ENCODE measurements at places on chromosomes 12 and 14.

DNA sequence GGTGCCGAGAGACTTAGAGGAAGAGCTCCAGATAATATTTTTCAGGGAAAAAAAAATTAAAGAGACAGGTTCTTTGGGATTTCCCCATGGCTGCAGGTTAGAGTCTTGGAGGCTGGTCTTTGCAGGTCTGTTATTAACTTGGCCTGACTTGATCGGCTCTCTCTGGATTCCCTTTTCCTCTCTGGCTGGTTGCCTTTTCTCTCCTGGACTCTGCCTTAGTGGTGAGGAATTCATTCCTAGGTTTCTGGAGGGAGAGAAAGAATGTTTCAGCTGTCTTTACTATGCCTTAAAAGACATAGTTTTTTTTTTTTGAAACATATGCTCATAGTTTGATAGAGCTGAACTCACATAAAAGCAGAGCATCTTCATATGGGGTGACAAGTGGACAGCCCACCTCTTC lies 336.3 kb downstream of the BMP4 start:
- DNase-seq, result no peak

- DNase-seq, result no peak
These were observed 209.8 kb downstream of the PELI2 start for GRCh38 chr14:56328021-56328420.

- no peak for DNase-seq
These were observed 1.6 kb upstream of the TAS2R30 start for GRCh38 chr12:11136075-11136474.

DNA sequence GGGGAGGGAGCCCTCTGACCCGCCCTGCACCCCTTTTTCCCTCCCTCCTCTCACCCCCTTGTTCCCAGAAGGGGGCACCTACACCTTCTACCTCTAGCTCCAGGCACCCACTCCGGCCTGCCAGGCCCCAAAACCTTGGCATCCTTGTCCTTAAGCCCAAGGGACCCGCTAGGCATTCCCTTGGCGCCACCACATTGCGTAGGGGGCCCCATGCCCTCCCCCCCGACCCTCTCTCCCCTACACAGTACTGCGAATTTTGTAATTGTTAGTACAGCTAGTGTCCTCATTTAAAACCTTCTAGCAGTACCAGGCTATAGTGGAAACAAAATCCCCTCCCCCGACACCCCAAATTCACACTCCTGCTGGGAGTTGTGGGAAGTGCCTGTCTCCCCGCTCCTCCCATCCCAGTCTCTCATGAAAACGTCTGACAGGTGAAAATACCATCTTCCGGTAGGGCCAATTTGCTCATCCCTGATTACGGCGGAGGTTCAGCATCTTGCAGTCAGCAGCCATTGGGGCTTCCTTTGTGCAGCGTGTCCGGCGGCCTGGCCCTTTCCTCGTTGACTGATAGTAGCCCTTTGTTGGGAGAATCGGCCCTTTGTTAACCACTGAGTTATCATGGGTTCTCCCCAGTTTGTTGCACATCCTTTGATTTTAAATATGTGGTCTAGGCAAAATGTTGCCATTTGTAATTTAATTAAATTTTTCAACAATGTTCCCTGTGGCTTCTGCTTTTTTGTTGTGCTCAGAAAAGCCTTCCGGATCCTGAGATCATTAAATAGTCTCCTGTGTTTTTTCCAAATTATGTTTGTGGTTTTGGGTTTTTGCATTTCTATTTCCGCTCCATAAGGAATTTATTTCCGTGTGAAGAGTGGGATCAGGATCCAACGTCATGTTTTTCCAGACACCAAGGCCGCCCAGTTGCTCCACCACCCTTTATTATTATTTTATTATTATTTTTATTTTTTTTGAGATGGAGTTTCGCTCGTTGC lies 7.9 kb upstream of the CEP170B start:
- no peak for DNase-seq

DNA sequence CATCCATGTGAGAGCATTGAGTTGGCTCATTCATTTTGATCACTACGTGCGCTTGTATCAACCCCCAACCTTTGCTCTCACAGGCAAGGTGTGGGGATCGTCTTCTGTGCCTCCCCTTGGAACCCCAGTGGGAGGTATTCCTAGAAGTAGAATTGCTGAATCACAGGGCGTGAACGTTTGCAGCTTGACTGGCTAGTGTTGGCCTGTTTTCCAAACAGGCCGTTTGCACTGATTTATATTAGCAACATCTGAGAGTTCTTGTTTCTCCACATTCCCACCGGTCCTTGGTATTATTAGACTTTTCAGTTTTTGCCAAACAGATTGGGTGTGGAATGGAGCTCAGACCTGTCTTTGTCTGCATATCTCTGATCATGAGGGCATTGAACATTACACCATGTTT lies 288.6 kb upstream of the PWP1 start:
- DNase-seq, result no peak

- DNase-seq, result no peak
These were observed 178.1 kb upstream of the ALG10B start for GRCh38 chr12:38138225-38139221.

- peak; percentile 67 for DNase-seq
These were observed 117.1 kb downstream of the KCNA5 start for GRCh38 chr12:5160827-5161226.

DNA sequence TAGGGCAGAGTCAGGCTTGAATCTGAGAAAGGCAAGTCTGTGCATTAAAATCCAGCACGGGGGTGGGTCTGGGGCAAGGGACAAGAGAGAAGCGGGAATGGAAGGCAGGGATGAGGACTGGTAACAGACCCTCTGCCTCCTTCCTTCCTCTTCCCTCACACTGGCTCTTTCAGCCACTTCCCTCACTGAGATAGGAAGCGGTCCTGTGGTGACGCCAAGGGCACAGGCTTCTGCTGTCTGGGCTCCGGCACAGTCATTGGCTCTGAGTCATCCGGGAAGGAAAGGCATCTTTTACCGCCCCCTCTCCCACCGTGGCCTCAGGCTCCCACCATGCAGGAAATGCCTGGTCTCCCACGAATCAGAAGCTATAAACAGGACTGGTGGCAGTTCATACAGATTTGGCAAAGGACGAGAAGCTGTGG lies 70.2 kb downstream of the ETV6 start:
- no peak for DNase-seq

GRCh38 chr14:23379366-23380196 lies 2.7 kb downstream of the CMTM5 start:
- no peak for DNase-seq

Measured in vagina (tissue), 2 donors.